AG04450 (cell line): ENCODE measurements at places on chromosomes 12 and 14. TPM values are rescaled to one million over a fixed set of nuclear protein-coding genes. Genes with fewer than 3 reads are reported as not detected.

- DNase-seq, result no peak
Observed at GRCh38 chr12:128133321-128134073, 133.5 kb upstream of the TMEM132C start.

ACOT6 gene
- polyA plus RNA-seq, result not detected in 2 replicates

- DNase-seq, result no peak
Observed at GRCh38 chr12:105113094-105113493, 5.6 kb downstream of the WASHC4 start.

GRCh38 chr14:91751719-91752118 lies 19.8 kb upstream of the CATSPERB start:
- DNase-seq, result no peak

- no peak for DNase-seq
Observed at GRCh38 chr12:82047446-82047845, 288.3 kb upstream of the PPFIA2 start.

DNA sequence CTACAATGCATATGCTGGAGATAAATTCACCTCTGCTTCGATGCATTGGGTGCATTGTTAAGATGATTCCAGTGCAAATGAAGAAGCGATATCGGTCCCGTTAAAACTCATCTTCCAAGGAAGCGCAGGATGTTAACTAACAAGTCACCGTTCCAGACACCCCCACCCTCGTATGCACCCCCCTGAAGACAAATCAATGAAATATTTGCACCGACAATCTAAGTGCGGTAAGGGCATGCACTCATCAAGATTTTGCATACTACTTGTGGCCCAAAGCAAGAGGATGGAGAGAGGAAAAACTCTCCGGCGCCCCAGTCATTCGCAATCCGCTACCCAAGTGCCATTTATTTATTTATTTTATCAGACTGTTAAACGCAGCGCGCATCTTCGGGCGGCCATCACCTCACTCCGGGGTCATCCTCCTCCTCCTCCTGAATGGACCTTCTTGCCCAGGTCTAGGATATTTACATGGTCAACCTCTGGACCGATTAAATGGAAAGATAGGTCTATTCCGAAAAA lies 1.2 kb downstream of the NOVA1 start:
- no peak for DNase-seq
